ENCODE measurements at places on chromosomes 12 and 14.

DNA sequence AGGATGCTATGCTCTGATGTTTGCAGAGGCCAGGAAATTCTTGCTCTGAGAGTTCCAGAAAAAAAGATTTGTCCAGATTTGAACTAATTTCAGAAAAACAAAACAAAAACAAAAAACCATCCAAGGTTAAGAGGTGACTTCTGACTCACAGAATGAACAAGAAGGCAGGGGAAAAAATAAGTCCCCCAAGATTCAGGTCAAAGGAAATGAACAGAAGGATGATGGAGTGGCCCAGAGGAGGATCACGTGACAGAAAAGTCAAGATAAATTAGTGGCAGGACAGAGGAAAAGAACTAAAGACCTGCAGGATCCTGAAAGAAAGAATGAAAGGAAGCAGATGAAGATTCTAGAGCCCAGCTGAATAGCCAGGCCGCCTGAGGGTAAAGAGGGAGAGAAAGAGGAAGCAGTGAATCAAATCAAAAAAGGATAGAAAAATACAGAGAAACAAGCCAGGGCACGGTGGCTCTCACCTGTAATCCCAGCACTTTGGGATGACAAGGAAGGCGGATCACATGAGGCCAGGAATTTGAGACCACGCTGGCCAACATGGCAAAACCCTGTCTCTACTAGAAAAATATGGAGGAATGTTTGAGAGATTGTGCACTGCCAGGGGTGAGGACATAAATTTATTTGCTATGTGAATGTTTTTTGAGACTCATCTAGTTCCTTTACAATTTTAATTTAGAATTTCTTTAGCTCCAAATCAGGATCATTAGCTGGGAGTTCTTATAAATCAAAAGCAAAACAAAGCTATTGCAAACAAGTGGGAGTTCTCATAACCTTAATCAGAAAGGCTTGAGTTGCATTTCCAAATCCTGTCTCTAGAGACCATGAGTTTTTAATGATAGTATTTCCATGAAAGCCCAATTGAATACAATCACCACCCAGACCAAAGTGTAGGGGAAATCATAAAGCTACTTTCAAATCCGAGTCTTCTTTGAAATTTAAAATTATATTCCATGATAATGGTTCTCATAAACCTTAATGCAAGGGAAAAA is 217.1 kb upstream of the PLEKHG7 start:
- no peak for DNase-seq
- H3K27ac ChIP-seq, result no peak overlapping the region
- no peaks in the 10 kb centered on the region for H3K27me3 ChIP-seq
- no peaks in the 10 kb centered on the region for H3K36me3 ChIP-seq

- H3K27ac ChIP-seq, result no peak overlapping the region
- H3K4me1 ChIP-seq, result no peaks in the 10 kb centered on the region
- H3K36me3 ChIP-seq, result no peaks in the 10 kb centered on the region
- DNase-seq, result no peak
- no peak overlapping the region for H3K4me3 ChIP-seq
Measured at GRCh38 chr12:100171248-100171647, 28.6 kb upstream of the BLTP3B start.

DNA sequence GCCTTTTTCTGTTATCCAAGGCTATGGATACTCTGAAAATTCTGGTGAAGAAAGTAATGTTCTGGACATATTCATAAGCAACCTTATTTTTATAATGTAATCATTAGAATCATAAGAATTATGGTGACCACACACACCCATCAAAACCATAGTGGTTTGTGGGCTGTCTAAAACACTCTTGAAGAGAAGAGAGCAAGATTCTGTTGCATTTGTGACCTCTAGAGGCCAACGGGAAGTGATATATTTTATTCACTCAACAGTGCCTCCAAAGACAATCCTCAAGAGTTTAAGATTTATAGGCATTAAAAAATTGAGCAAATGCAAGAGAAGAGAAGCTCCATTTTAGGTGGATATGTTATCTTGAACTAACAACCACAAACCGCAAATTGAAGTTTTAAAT is 68.5 kb upstream of the LGR5 start:
- no peak overlapping the region for H3K27ac ChIP-seq
- H3K4me1 ChIP-seq, result no peaks in the 10 kb centered on the region
- no peak overlapping the region for H3K4me3 ChIP-seq
- no peaks in the 10 kb centered on the region for H3K27me3 ChIP-seq
- DNase-seq, result no peak

DNA sequence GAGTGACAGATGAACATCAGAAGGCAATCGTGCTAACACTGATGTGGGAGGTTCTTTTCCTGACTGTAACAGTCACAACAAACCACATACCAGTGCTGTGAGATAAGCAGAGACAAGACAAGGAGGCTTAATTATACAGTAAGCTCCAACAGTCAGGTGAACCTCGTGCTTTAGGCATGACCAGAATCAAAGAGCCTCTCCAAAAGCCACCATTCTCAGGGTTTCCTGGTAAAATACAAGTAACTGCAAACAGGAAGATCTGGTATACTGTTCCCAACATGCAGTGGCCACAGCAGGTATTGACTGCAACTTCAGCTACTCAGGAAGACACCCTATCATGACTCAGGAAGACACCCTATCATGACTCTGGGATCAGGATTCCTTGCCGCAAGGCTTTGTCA is 47.3 kb upstream of the GTF2A1 start:
- no peaks in the 10 kb centered on the region for H3K27me3 ChIP-seq
- no peaks in the 10 kb centered on the region for H3K36me3 ChIP-seq
- no peaks in the 10 kb centered on the region for H3K4me1 ChIP-seq
- DNase-seq, result no peak
- H3K27ac ChIP-seq, result no peak overlapping the region

- no peak overlapping the region for H3K4me3 ChIP-seq
- no peaks in the 10 kb centered on the region for H3K4me1 ChIP-seq
- no peaks in the 10 kb centered on the region for H3K36me3 ChIP-seq
- no peak overlapping the region for H3K27ac ChIP-seq
Measured at GRCh38 chr14:92511453-92512238, 1.9 kb upstream of the RIN3 start.

DNA sequence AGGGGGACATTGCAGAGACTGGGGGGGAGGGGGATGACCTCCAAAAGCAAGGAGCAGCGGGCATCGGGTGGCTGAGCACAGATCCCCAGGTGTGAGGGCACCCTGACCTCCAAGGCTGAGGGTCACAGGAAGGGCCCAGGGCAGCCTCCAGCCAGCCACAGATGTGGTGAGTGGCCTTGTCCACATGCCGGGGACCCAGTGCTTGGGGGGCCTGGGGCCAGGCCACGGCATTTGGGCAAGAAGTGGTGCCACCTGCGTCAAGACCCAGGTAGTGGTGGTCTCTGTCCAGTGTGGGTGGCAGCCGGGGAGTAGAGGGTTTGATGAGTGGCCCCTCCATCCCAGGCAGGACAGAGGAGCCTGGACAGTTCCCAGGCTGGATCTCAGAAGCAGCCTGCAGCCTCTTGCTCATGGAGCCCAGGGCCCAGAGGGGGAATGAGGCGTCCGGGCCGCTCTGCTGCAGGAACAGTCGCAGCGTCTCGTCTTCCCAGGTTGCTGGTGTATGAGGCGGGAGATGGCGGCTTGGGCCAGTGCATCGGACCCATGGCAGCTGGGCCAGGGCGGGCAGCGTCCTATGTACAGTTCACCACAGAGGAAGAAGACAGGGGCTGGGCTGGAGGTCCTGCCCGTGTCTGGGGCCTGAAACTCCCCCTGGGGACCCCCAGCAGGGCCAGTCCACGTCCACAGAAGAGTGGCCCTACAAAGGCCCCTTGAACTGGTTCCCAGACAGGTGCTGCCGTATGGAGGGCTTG is 33.5 kb downstream of the CCNK start:
- DNase-seq, result no peak
- no peaks in the 10 kb centered on the region for H3K4me1 ChIP-seq
- H3K27ac ChIP-seq, result no peak overlapping the region
- peaks cover 6% of the 10 kb centered on the region for H3K36me3 ChIP-seq
- no peak overlapping the region for H3K4me3 ChIP-seq

GRCh38 chr14:29391231-29391630 is 536.4 kb downstream of the PRKD1 start:
- no peaks in the 10 kb centered on the region for H3K4me1 ChIP-seq
- DNase-seq, result no peak
- H3K27ac ChIP-seq, result no peak overlapping the region
- H3K4me3 ChIP-seq, result no peak overlapping the region

DNA sequence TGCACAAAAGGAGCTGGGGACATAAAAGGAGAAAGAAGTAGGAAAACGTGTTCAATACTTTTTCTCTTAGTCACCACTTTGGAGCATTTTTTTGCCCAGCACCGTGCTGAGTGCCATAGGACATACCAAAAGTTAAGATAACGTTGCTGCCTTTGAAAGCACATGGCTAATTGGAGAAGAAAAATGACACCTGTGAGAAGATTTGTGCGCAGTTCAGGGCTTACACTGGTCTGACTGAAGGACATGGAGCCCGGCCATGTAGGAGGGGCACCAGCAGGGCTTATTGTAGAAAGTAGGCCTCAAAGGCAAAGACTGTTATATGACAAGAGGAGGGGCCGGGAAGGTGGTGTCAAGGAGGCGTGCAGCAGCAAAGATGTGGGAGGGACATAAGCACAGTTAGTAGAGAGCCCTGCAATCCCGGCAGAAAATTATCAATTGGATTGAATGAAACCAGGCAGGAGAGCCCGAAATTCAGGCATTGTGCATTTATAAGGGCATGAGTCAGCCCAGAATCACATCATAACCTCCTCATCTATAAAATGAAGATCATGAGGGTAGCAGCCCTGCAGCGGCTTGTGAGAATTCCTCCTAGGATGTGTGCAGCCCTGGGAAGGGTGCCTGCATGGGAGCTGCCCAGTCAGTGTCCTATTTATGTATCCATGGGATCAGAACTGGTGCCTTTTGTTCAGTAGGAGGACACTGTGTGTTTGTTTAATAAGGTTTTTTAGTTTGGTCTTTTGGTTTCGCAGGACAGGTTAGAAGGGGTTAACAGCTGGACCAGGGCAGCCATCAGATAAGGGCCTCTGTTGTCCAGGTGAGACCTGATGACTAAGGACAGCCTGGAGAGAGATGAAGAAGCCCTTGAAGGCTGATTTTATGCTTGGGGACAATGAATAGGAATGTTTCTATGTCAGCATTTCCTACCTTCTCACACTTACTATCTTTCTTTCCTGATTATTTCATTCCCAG is 122.4 kb downstream of the GPR135 start:
- H3K4me3 ChIP-seq, result no peak overlapping the region
- no peaks in the 10 kb centered on the region for H3K36me3 ChIP-seq
- H3K27me3 ChIP-seq, result no peaks in the 10 kb centered on the region

All from pancreas (tissue), 10 donors.